ENCODE measurements at places on chromosomes 3 and 15. TPM values are rescaled to one million over a fixed set of nuclear protein-coding genes. Genes with fewer than 3 reads are reported as not detected.

SNTN gene
- not detected for polyA plus RNA-seq

GMPS gene
- 38.0 TPM for polyA plus RNA-seq

PRR20G gene
- polyA plus RNA-seq, result not detected

SERINC4 gene
- 0.90 TPM for polyA plus RNA-seq

CYP8B1 gene
- polyA plus RNA-seq, result 0.05 TPM

UTS2B gene
- polyA plus RNA-seq, result 0.19 TPM

NEK10 gene
- 6.0 TPM for polyA plus RNA-seq

A4GNT gene
- not detected for polyA plus RNA-seq

HYPK gene
- polyA plus RNA-seq, result 12.8 TPM

PPP1R14D gene
- polyA plus RNA-seq, result not detected

DNA sequence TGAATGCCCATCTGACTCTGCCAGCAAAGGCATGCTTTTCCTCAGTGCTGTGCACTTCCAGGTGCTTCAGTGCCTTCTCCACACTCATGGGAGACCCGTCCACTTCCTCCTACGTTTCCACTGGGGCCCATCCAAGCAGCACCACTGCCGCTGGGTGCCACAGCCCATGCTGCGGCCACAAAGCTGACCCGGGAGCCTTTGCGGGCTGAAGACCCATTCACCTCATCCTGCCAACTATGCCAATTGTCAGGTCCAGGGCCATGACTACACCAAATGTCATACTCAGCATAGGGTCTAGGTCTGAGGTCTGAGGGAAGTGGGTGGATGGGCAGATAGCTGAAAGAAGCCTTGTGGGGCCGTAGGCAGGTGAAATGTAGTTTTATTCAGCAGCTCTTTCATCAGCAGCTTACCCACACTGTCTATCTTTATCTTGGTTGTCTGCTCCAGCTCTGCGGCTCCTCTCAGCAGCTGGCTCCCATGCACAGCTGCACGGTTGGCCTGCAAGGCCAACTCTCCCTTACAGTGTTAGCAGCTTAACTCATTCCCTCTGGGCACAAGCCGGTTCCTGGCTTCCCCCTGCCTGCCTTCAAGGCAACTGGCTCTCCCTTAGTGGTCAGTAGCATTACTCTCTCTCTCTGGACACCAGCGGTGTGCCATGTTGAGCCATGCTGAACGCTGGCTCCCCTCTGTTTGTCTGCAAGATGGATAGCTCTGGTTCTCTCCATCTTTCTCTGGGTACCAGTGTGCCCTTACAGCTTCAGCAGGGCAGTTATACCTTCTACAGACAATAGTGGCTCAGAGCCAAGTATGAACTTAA lies 63.7 kb upstream of the SIAH2 start:
- DNase-seq, result no peak

DNA sequence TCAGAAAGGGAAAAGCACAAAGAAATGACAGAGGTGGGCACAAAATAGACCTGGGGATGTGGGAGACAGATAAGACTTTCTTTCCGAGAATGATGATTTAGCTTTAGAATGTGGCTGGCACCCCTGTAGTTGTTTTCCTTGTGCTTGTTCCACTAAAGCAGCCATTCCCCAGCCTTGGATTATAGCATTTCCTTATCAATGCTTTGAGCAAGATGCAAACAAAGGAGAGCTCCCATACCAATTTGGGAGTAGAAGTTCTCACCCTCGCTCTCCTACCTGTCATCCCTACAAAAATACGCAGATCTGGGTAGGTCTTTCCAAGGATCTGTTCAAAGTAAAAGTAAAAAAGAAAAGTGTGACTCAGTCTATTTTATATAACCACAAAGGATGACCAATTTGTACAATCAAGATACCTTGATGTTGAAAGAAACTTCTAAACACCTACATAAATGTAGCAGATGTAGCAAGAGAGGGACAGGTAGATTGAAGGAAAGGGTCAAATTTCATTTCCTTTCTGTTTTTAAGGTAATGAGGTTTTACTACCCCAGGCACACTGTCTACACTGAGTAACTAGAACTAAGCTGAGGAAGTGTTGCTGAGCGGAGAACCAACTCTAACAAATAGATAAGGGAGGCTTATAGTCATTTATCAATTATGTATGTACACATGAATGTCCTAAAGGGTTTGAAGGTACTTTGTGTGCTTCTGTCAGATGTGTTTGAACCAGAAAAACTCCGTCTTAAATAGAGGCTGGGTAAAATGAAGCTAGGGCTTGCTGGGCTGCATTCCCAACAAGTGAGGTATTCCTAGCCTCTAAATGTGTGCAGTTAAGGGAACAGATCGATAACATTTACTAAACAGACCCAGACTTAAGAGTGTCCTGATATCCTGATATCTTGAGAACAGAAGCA lies 91.1 kb upstream of the LRRN1 start:
- DNase-seq, result no peak

DNA sequence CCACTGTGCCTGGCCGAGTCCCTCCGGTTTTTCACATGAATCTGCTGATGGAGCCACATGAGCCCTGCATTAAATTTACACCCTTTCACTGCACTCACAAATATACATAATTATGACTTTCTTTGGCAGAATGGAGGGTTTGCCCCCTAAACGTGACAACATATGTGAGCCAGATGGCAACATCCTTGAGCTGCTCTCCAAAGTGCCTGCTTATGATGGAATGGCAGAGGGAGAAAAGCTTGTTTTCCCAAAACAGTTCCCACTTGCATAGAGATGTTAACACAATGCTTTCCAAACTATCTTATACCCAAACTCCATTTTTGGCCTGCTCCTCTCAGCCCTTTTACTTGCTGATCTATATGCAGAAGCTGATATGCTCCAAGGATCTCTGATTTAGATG lies 54.9 kb downstream of the ABCC5 start:
- DNase-seq, result no peak

DNA sequence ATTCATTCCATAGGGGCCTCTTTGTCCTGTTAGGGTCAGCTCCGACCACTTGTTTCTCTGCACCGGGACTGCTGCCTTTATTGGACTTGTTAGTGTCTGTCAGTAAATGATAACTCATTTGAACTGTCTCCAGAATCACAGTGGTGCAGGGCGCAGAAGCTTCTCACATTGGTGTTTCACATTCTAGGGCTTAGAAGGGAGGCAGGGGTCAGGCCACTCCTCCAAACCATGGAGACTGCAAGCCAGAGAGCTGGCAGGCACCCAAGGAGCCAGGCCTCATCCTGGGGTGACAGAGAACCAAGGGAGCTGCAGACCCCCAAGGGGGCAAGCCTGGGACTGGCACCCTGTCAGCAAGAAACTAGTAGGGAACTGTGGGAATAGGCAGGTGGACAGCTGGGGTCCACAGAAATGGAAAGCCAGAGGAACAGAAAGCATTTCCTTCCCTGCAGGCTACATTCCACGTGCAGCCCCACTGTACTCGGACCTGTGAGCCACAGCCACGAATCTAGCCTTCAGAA lies 49.1 kb downstream of the CCNL1 start:
- no peak for DNase-seq

- DNase-seq, result no peak
Measured at GRCh38 chr15:49506341-49506740, 83.3 kb downstream of the FGF7 start.

DNA sequence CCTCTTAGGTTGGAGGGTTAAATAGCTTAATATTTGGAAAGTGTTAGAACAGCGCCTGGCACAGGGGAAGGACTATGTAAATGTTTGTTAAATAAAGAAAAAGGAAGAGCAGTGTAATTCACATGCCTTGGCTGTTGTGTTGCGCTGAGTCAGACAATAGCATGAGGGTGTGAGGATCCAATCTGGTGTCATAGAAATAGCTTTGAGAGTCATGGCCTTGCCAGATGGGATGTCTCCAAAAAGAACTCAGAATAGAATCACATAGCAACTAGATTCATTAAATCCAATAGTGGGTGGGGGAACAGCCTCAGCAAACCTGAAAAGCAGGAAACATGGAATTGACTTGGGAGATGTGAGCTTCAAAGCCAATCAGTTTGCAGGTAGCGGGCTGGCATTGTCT lies 3.9 kb upstream of the RBSN start:
- no peak for DNase-seq

GRCh38 chr15:48785712-48786111 lies 25.2 kb downstream of the CEP152 start:
- DNase-seq, result no peak

GRCh38 chr15:33448961-33449606 lies 138.3 kb downstream of the RYR3 start:
- DNase-seq, result no peak

- DNase-seq, result no peak
Measured at GRCh38 chr3:33231756-33232465, 13.3 kb upstream of the SUSD5 start.

- peak; percentile 69 for DNase-seq
Measured at GRCh38 chr15:71752604-71753289, 57.6 kb upstream of the NR2E3 start.

GRCh38 chr15:91426412-91426811 lies 326.4 kb downstream of the SV2B start:
- no peak for DNase-seq

DNA sequence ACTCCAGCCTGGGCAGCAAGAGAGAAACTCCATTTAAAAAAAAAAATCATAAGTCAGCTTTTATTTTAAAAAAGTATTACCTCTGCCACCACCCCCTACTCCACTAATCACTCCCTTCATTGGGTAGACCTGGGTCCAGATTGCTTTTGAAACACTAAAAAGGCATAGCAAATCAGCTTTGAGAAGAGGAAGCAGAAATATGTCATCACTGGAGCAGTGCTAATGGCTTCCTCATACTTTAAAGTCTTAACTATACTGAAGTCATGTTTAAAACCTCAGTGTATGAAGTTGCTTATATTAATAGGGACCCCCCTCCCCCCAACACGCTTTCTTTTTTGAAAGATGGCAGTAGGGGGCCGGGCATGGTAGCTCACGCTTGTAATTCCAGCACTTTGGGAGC lies 1.0 kb upstream of the HTR3D start:
- DNase-seq, result no peak

DNA sequence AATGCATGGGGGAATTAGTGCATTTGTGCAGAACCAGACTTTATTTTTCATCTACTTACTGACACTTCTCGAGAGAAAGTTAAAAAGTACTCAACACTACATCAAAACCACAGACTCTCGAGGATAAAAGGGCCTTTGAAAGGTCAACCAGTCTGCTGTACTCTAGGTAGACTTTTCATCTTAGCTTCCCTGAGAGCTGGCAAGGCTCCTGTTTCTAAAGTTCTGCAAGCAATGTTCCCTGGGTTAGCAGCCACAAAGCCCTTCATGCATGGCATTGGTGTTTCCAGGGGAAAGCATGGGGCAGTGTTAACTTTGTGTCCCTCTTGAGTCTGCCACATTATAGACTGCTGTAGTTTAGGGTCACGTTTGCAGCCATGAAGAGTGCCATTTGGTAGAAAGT lies 106.4 kb upstream of the PFN2 start:
- no peak for DNase-seq

DNA sequence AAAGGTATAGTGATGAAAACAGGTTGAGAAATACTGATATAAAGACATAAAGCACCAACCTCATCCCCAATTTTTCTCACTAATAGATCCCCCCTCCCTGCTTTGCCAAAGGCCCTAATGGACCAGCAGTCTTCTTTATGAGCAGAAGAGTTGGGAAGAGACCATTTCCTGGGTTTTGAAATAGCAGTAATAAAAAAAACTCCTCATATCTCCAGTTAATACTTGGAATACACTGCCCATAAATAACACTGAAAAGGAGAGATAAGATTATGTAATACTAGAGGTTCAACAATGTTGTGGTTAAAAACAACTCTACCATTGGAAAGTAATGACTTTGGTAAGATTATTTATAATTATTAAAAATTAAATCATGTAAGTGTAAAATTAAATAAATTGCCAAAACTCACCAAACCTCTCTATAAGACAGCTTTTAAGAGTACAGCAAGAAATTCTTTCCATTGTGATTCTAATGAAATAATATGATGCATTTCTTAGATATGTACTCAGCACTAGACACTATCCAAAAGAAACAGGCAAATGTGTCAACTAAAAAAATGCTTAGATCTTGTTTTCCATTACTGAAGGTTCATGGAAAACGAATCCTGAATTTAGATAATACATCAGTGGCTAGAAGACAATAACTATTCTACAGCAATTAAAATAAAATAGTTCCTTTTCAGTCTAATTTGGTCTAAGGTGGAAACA lies 88.2 kb downstream of the FAIM start:
- DNase-seq, result no peak
